A549 treated with RU486 at 1 μM for 4 hours (cell line): ENCODE measurements at places on chromosomes 4 and X. TPM values are rescaled to one million over a fixed set of nuclear protein-coding genes. Genes with fewer than 3 reads are reported as not detected.

Gene CFI
- 0.38 to 0.86 TPM (median 0.74 TPM) in 5 replicates for total RNA-seq

Gene TCEAL6
- not detected in 5 replicates for total RNA-seq

Gene RHOXF2
- total RNA-seq, result not detected in 5 replicates

Gene FDCSP
- total RNA-seq, result not detected in 5 replicates

Gene MTNR1A
- 0.21 to 0.64 TPM (median 0.31 TPM) in 5 replicates for total RNA-seq

Gene IL15
- 5.3 to 11.9 TPM (median 11.3 TPM) in 5 replicates for total RNA-seq
